Fibroblast of the conjunctiva (primary cell): ENCODE measurements at places on chromosomes 6 and 20.
A peak's percentile ranks its signal among the peaks of the same experiment; 100 is the strongest.

GRCh38 chr6:157672726-157673412 is 150.2 kb upstream of the SNX9 start:
- no peak for DNase-seq

GRCh38 chr6:127376685-127377084 is 33.3 kb upstream of the ECHDC1 start:
- no peak for DNase-seq

DNA sequence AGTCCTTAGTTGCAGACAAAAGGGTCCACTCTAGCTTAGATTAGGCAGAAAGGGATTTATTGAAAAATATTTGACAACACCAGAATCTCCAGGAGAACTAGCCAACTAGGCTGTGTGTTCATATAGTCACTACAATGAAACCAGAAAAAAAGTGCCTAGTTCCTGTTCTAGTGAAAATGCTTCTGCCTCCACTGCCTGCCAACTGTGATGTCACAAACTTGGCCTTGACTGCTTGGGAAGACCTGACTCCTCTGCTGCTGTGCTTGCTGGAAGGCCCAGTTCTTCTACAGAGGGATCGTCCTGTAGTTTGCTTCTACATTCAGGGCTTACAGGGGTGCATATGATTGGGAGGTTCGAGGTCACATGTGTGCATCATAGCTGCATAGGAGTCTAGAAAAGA is 40.3 kb upstream of the XRN2 start:
- DNase-seq, result no peak

DNA sequence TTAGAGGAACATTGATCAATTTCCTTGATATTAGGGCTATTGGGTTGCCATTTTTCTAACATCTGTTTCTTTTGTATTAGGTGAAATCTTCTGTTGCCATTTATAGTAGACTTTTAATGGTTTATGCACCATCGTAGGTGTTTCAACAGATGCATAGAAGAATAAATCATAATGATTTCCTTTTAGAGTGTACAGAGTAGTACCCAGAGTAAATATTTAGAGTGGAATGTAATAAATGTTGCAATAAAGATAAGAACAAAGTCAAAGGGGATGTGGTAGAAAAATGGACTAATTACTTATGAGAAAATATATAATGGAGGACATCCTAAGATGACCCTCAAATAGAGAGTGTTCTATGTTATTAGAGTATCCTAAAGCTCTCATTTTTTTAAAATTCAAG is 643.0 kb upstream of the CITED2 start:
- DNase-seq, result no peak

GRCh38 chr6:122431780-122432179 is 32.3 kb downstream of the HSF2 start:
- no peak for DNase-seq

- no peak for DNase-seq
Measured at GRCh38 chr6:11241793-11242201, 9.3 kb upstream of the NEDD9 start.

DNA sequence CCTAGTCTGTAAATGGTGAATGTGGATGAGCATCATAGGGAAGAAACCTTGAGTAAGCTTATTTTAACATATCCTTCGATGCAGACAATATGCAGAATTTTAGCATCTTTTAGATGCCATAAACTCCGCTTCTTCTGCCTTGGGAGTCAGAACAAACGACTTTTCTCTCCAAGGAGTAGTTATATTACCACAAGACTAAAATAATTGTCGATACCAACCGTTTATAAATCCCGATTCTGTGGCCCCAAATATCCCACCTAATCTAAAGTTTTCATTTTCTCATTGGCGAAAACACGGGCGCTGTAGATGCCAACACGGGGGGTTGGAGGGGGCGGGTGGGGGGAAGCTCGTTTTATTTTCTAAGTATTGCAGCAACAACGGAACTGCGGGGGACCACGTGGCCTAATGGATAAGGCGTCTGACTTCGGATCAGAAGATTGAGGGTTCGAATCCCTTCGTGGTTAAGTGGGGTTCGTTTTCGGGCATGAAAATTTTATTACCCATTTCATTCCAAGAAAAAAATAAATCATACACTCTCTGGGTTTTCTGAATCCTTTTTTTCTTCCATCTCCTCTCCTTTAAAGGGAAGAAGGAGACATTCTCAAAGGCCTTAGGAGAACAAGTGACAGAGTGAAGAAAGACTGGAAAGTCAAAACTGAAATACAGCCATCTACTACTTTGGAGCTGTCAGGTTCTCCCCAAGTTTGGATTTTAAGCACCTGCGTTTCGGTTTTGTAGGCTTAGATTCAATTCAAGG is 65.5 kb upstream of the BTN3A2 start:
- DNase-seq, result no peak

DNA sequence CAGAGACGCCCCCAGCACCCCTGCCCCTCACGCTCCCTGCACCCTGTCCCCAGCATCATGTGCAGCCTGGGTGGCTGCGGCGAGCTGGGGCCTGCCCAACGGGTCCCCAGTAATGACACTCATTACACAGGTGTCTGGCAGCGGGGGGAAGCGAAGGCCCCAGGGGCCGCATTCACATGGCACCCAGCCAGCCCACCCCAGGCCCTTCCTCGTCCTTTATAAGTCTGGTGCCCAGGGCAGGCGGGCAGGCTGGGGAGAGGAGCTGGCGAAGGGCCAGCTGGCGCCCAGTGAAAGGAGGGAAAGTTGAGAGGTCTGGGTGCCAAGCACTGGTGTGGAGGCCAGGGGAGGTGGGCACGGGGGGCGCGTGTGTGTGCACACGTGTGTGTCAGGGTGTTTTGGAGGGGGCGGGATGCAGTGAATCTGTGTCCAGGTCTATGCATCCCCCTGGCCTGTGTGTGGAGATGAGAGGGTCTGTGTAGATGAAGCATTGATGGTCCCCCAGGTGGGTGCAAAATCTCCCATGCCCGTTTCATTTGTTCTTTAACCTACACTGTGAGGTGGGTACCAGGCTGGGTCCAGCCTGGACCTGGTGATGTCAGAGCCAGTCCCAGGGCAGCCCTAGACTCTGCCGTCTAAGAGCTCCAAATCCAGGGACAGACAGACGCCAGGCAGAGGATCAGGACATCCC is 105.3 kb downstream of the CEBPB start:
- no peak for DNase-seq

DNA sequence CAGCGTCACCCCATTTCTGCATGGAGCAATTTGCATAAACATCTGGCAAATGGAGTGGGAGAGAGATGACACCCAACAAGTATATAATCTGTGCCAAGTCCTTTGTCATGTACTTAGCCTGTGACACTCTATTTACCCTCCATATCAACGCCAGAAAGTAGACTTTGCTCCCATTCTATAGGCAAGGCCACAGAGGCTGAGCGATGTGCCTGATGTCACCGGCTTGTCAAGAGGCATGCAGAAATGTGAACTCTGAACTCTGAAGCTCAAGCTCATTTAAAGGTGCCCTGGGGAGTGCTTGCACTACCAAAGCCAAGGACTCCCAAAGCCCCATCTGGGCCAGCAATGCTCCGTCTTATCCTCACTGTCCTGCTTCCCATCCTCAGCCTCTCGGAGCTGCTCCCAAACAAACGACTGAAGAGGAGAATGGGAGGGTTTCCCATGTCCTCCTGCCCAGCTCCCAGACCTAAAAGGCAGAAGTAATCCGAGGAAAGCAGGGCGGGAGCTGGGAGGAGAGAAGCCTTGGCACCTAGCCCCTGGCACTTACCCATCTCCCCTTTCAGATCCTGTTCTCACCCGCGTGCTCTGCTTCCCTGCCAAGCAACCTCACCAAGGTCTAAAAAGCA is 9.2 kb downstream of the CPNE5 start:
- peak; percentile 56 for DNase-seq

DNA sequence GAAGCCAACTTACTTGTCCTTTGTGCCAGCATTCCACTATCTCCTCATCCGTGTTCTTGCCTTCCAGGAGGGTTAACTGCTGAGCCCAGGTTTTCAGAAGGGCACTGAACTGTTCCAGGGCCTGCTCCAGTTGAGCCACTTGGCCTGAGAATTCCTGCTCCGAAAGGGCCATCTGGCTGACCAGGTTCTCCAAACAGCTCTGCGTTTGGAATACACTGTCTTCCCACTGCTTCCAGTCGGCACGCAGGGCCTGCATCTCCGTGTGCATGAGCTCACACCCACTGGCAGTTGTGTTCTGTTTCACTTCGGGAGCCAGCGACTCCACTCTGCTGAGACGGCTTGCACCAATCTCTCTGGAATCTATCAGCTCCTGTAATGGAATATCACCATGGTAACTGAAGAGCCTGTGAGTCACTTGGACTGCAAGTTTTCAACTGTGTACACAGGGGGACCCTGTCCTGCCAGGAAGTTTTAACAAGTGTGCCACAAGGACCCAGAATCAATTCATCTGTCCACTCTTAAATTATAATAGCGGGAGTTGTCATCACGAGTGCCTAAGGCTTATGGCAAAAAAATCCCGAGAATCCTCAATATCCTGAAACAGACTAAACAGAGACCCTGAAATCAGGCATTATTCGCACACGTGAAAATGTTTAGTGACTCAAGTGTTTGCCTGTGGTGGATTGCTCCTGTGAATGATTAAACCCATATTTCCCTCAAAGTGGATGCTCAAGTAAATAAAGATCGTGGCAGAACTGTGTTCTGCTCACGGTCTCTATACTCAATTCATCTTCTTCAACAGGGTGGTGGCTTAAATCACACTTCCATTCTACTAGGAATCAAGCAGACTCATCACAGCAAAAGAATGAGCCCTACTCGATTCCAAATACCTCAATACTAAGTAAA is 255.9 kb downstream of the SYNE1 start:
- DNase-seq, result peak; percentile 99

DNA sequence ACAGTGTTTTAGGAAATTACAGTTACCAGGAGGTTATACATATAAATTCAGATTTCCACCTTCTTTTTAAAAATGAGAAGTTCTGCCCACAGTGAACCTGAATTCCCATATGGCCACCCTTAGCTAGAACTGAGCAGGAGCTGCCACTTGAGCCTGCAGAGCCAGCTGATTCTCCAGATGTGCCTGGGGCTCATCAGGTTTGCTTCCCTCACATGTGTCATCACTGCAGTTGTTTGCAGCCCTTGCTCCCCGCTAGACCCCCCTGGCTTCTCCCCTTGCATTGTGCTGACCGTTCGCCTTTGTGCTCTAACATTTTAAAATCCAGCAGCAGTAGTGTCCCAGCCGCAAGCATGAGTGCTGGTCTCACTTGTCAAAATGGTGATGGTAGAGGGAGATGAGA is 131.1 kb downstream of the UTRN start:
- no peak for DNase-seq

- no peak for DNase-seq
Measured at GRCh38 chr6:133157995-133158394, 83.2 kb upstream of the EYA4 start.

- DNase-seq, result no peak
Measured at GRCh38 chr6:109187399-109188114, 92.2 kb downstream of the CEP57L1 start.

- DNase-seq, result no peak
Measured at GRCh38 chr6:170092826-170093225, 198.1 kb downstream of the DLL1 start.

- DNase-seq, result no peak
Measured at GRCh38 chr6:4794140-4794707, 18.0 kb downstream of the CDYL start.

- DNase-seq, result no peak
Measured at GRCh38 chr6:4802312-4802935, 26.2 kb downstream of the CDYL start.

DNA sequence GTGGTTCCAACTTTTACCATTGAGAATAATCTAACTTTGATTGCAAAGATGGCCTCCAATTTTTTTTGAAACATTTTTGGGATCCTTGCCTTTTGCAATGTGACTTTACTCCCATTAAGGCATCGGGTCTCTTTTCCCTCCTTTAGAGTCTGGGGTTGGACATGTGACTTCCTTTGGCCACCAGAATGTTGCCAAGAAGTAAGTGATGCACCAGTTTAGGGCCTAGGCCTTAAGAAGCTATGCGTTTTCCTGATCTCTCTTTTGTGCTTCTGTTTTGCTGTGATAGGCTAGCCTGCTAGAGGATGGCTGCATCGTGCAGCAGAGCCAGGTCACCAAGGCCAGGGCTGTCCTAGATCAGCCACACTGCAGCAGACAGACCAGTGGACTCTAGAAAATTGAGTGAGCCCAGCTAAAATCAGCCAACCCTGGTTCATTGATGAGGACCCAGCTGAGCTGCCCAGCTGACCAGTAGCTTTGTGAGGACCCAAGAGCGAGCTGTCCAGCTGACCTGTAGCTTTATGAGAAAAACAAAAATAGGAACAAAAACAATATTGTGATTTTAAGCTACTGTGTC is 594.0 kb upstream of the JAG1 start:
- no peak for DNase-seq

GRCh38 chr20:539191-539590 is 4.4 kb downstream of the CSNK2A1 start:
- DNase-seq, result no peak

- no peak for DNase-seq
Measured at GRCh38 chr6:115708850-115709249, 351.8 kb downstream of the FRK start.

- no peak for DNase-seq
Measured at GRCh38 chr6:41874741-41875140, 20.4 kb downstream of the USP49 start.

- no peak for DNase-seq
Measured at GRCh38 chr20:60507087-60507694, 549.0 kb downstream of the CDH26 start.

DNA sequence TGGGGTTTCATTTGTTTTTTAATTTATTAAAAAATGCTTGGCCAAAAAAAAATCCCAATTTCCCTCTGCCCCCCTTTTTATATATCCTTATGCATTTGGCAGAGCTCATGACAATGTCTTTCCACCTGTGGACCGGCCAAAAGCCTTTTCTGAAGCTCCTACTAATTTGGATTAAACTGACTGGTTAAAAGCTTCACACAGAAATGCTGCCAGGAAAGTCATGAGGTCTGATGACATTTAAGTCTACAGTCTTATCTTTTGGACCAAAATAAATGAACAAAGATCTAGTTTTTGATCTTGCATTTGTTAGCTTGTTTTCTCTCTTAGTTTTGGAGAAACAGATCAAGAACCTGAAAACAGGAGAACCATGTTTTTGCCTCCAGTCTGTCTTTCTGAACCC is 66.1 kb downstream of the TRMT11 start:
- DNase-seq, result no peak

DNA sequence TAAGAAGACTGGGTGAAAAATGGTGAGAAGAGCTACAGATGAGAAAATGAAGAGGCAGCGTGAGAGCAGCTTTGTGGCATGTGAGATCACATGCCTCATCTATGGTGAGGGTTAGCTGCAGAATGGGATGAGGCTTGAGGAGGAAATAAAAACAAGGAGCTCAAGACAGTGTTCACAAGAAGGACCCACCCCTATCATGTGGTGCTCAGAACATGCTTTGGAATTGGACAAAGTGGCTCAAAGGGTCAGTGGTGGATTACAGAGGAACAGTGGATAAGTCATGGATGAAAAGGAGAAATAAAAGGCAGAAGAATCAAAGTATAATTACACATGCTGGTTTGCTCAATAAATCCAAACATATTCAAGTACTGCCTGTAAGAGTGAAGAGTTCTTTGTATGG is 126.9 kb upstream of the UST start:
- no peak for DNase-seq

- no peak for DNase-seq
Measured at GRCh38 chr6:35031611-35032529, 109.3 kb downstream of the TCP11 start.

- no peak for DNase-seq
Measured at GRCh38 chr20:56762829-56763228, 133.7 kb downstream of the TFAP2C start.

- no peak for DNase-seq
Measured at GRCh38 chr6:149701714-149702113, 16.2 kb downstream of the LATS1 start.
